ENCODE measurements at places on chromosomes 1 and 21. TPM values are rescaled to one million over a fixed set of nuclear protein-coding genes. Genes with fewer than 3 reads are reported as not detected.

Gene UQCRHL
- 4.7 TPM for total RNA-seq

Gene OLIG2
- total RNA-seq = not detected

- DNase-seq = no peak
These were observed 71.2 kb downstream of the DPYD start for GRCh38 chr1:97849345-97850340.

DNA sequence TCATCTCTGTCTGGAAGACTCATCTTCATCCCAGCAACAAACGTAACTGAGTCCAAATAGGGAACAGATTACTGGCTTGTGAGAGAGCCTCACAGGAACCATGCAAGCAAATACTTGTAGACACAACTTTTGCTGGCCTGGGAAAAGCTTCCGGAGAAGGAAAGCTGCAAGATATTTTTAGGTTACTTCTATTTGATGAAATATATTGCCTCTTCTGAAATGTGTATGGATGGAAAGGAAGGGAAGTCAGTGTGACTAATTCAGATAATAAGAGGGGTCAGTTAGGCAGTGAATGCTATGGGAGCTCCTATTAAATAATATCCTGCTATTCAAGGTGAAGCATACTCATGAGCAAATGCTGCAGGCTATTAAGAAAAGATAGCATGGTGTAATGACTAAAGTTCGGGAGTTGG, 20.4 kb upstream of the FGGY start:
- no peak for DNase-seq
